ENCODE measurements at places on chromosomes 2 and 18. TPM values are rescaled to one million over a fixed set of nuclear protein-coding genes. Genes with fewer than 3 reads are reported as not detected.

Gene LRATD1
- 63.2 TPM for total RNA-seq

Gene TRIM43
- total RNA-seq, result not detected

Gene SATB2
- 20.8 TPM for total RNA-seq

Gene TCF7L1
- 2.3 TPM for total RNA-seq

Gene COL4A4
- 2.1 TPM for total RNA-seq

Gene LDLRAD4
- total RNA-seq, result 83.5 TPM

Gene POMC
- 5.3 TPM for total RNA-seq

Gene SERPINB13
- total RNA-seq, result under 0.01 TPM

Gene SFTPB
- total RNA-seq, result not detected

Gene SLC4A1AP
- 29.5 TPM for total RNA-seq

Measured in diencephalon (tissue), 1 donor.